ENCODE measurements at places on chromosomes 11 and 22.

- DNase-seq = no peak
Observed at GRCh38 chr11:125356797-125357196, 139.3 kb downstream of the FEZ1 start.

DNA sequence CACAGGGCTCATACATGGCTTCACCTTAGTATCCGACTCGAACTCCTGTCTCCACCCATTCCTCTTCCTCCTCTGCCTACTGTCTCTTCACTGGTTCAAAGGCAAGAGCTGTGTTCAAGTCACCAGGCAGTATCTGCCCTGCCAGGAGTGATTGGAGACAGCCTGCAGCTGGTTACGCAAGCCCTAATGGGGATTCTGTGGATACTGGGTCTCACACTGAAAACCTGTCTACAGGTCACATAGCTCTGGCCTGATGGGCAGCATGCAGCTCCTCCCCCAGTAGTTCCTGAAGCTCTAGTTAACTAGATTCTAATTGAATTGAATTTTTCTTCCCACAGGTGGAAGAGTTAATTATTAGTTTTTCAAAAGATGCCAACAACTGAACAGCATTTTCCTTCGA, 332.2 kb downstream of the TMEM135 start:
- DNase-seq = no peak

- no peak for DNase-seq
Observed at GRCh38 chr11:35433588-35433987, 14.2 kb upstream of the SLC1A2 start.

DNA sequence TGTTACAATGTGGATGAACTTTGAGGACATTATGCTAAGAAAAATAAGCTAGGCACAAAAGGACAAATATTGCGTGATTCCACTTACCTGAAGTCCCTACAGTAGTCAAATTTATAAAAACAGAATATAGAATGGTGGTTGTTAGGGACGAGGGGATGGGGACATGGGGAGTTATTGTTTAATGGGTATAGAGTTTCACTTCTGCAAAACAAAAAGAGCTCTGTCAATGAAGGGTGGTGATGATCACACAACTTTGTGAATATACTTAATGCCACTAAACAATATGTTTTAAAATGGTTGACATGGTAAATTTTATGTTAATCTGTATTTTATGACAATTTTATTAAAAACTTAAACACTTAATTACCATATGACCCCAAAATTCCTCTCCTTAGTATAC, 26.1 kb downstream of the INTS4 start:
- DNase-seq = no peak

DNA sequence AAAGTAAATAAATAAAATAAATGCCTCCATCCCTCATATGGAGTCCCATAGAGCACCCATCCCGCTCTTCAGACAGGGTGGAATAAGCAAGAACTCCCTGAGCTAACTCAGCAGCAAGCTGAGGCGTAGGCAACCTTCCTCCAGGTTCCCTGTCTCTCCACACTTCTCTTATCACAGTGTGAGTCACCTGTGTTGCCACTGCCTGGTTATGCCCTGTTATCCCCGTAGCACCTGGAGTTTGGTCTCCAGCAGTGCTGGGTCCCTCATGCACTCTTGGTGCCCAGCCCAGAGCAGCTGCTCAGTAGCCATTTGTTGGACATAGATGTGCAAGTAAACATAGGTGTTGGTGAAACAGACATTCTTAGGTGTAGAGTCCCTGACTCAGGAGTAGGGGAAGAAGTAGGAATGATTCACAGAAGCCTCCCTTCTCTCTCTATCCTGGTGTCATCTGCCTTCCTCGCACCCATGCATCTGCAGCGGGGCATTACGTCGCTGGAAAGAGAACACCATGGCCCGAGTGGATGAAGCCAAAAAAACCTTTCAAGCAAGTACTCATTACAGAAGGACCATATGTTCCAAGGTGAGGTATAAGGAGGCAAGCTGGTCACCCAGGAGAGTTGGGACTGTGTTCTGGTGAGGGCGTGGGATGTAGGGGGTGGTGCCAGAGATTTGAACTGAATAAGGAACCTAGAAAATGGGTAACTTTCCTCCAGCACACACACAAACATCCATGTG, 56.0 kb downstream of the PISD start:
- no peak for DNase-seq

DNA sequence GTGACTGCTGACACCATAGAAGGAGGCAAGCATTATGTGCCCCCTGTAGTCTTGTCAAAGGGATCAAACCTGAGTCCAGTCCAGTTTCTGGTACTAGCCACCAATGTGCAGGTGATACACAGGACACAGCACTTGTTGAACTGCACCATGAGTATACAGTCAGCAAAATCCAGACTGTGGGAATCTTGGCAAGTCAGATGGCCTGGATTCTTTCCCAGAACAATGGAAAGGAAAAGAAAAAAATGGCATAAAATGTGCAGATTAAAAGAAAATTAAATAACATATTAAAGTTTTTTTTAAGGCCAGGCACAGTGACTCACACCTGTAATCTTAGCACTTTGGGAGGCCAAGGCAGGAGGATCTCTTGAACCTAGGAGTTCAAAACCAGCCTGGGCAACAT, 16.8 kb downstream of the CRY2 start:
- DNase-seq = no peak

DNA sequence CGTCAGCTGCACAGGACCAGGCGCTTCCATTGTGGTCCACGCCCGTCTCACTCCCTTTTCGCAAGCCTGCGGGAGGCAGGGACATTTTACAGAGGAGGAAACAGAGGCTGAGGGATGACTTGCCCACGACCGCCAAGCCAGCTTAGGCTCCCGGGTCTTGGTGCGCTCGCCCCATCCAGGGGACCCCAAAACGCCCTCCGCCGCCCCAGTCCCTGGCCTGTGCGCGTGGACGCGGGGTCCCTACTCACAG, 300 bp downstream of the WNT11 start:
- DNase-seq = no peak

DNA sequence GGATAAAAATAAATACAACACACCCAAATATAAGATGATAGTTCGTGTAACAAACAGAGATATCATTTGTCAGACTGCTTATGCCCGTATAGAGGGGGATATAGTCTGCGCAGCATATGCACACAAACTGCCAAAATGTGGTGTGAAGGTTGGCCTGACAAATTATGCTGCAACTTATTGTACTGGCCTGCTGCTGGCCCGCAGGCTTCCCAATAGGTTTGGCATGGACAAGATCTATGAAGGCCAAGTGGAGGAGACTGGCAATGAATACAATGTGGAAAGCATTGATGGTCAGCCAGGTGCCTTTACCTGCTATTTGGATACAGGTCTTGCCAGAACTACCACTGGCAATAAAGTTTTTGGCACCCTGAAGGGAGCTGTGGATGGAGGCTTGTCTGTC, 4.9 kb downstream of the IFT46 start:
- DNase-seq = no peak

DNA sequence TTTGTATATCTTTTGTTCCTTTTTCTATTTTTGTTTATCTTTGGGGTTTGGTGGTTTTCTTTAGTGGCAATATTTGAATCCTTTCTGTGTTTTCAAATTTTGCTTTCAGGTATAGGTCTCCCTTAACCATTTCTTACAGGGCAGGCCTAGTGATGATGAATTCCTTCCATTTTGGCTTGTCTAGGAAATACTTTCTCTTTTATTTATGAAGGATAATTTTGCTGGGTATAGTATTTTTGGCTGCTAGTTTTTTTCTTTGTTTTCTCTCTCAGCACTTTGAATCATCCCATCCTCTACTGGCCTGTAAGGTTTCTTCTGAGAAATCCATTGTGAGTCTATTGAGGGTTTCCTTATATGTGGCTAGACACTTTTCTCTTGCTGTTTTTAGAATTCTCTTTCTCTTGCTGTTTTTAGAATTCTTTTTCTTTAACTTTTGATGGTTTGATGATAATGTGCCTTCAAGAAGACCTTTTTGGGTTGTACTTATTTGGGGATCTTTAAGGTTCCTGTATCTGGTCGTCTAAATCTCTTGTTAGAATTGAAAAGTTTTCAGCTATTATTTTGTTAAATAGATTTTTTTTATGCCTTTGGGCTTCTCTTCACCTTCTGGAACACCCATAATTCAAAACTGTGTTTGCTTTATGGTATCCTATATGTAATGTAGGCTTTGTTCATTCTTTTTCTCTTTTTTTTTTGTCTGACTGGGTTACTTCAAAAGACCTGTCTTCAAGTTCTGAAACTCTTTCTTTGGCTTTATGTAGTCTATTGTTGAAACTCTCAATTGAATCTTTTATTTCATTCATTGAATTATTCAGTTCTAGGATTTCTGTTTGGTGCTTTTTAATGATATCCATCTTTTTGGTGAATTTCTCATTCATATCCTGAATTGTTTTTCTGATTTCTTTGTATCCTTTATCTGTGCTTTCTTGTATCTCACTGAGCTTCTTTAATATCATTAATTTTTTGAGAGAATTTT, 24.5 kb downstream of the CFAP300 start:
- DNase-seq = no peak

DNA sequence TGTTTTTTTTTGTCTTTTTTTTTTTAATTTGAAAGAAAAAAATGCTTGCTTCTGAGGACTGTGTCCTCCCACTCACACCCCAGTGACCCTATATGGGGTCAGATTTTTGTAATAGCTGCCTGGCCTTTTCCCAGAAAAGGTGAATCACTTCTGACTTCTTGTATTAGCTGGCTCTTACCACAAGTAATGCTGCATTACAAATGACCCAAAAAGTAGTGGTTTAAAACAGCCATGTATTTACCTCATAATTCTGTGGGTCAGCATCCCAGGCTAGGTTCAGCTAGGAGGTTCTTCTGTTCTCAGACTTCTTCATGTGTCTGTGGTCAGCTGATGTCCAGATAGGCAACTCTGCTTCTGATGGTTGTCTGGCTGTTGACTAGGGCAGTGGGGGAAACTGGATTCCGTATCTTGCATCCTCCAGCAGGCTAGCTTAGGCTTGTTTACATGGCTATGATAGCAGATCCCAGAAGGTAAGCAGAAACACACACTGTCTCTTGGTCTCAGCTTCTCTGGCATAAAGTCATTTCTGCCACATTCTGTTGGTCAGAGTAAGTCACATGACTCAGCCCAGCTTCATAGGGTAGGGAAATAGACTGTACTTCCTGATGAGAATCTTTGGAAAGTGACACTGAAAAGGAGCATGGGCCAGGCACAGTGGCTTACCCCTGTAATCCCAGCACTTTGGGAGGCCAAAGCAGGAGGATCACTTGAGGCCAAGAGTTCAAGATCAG, 19.5 kb downstream of the LHFPL7 start:
- DNase-seq = no peak

GRCh38 chr11:113289431-113290187, 24.8 kb upstream of the TTC12 start:
- DNase-seq = peak; percentile 42

DNA sequence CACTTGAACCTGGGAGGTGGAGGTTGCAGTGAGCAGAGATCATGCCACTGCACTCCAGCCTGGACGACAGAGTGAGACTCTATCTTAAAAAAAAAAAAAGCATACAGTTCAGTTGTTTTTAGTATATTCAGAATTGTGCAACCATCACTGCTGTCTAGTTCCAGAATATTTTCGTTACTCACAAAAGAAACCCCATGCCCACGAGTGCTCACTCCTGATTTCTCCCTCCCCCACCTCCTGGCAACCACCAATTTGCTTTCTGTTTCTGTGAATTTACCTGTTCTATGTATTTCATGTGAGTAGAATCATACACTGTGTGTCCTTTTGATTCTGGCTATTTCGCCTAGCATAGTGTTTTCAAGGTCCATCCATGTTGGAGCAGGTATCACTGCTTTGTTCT, 24.8 kb downstream of the PTPRJ start:
- peak; percentile 52 for DNase-seq

DNA sequence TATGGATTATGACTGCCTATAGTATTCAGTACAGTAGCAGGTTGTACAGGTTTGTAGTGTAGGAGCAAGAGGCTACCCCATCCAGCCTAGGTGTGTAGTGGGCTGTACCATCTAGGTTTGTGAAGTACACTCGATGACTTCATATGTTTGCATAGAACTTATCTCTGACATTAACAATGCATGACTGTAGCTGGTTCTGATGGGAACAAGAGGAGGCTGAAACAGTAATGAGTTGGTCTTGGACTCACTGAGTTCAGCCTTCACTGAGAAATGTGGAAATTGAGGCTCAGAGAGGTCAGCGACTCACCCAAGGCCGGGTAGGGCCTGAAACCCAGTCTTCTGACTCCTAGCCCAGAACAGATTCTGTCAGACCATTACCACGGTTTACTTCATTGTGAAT, 13.0 kb downstream of the MYO7A start:
- no peak for DNase-seq

- DNase-seq = no peak
Observed at GRCh38 chr11:11583801-11584529, 37.8 kb downstream of the GALNT18 start.

DNA sequence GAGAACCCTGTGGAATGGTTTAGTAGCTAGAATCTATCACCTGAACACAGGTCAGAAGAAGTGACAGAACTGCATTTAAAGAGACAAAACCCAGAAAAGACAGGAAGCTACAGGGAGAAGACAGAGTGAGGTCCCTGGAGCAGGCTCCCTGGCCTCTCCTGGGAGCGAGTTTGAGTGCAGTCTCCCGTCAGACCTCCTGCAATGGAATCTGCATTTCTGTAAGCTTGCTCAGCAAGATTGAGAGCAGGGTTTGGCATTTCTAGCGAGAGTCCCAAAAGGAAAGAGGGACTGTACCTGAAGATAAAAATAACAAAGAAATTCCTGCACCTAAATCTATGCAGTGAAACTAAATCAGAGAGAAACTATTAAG, 74.2 kb downstream of the MORC2 start:
- no peak for DNase-seq

GRCh38 chr11:17273668-17274282, 2.8 kb upstream of the NUCB2 start:
- no peak for DNase-seq

DNA sequence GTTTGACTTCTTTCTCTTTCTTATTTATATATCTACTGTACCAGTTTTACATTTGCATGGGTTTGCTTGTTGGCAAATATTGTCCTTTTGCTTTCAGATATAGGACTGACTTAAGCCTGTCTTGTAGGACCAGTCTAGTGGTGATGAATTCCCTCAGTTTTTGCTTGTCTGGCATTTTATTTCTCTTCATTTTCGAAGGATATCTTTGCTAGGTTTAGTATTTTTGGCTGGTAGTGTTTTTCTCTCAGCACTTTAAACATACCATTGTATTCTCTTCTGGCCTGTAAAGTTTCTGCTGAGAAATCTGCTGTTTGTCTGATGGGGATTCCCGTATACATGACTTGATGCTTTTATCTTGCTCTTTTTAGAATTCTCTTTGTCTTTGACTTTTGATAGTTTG, 14.2 kb upstream of the ZBED5 start:
- DNase-seq = no peak

- DNase-seq = no peak
Observed at GRCh38 chr11:122811721-122812120, 26.6 kb upstream of the CRTAM start.

DNA sequence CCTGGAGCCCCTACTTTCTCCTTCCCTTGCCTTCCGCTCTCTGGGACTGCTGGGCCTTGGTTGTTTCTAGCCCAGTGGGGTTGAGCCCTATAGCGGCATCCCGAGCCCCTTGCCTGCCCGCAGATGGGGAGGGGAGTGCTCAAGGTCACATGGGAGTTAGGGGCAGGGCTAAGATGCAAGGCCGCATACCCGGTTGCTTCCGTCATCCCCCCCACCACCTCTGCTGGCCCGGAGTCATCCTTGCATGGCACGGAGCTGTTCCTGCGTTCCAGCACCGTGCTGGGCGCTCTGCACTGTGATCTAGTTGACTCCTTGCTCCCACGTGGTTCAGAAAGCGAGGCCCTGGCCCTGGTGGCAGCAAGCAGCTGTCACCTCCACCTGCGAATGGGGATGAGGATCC, 18.0 kb downstream of the FLRT1 start:
- DNase-seq = no peak

GRCh38 chr11:33540946-33541915, 159.4 kb downstream of the C11orf91 start:
- DNase-seq = no peak
